ENCODE measurements at places on chromosomes 4 and X.

- no peaks in the 10 kb centered on the region for H3K36me3 ChIP-seq
- H3K27me3 ChIP-seq, result no peaks in the 10 kb centered on the region
- H3K27ac ChIP-seq, result no peak overlapping the region
- no peaks in the 10 kb centered on the region for H3K4me1 ChIP-seq
- no peak for DNase-seq
- no peak overlapping the region for H3K4me3 ChIP-seq
Observed at GRCh38 chr4:149923736-149924135, 108.1 kb upstream of the IQCM start.

DNA sequence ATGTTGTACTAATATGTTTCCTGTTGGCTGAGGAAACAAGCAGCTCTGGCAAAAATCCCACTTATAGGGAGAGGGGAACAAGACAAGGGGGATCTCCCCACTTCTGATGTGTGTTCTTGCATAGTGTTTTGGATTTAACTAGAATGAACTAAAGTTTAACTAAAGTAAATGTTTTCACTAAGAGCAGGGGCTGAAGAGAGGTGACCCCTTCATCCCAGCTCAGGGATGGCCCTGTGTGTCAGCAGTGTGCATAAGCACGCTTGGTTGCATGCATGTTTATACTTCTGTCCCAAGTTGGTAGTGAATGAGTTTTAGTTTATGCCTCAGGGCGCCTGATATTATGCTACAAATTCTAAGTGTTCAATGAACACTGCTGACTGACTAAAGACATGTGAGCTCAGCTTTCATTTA is 169.4 kb downstream of the MGST2 start:
- H3K4me1 ChIP-seq, result no peaks in the 10 kb centered on the region
- no peak overlapping the region for H3K4me3 ChIP-seq
- DNase-seq, result no peak
- no peaks in the 10 kb centered on the region for H3K27me3 ChIP-seq

GRCh38 chr4:144115519-144115918 is 25.0 kb downstream of the GYPA start:
- no peaks in the 10 kb centered on the region for H3K4me1 ChIP-seq
- no peak for DNase-seq
- no peaks in the 10 kb centered on the region for H3K27me3 ChIP-seq
- no peak overlapping the region for H3K4me3 ChIP-seq

DNA sequence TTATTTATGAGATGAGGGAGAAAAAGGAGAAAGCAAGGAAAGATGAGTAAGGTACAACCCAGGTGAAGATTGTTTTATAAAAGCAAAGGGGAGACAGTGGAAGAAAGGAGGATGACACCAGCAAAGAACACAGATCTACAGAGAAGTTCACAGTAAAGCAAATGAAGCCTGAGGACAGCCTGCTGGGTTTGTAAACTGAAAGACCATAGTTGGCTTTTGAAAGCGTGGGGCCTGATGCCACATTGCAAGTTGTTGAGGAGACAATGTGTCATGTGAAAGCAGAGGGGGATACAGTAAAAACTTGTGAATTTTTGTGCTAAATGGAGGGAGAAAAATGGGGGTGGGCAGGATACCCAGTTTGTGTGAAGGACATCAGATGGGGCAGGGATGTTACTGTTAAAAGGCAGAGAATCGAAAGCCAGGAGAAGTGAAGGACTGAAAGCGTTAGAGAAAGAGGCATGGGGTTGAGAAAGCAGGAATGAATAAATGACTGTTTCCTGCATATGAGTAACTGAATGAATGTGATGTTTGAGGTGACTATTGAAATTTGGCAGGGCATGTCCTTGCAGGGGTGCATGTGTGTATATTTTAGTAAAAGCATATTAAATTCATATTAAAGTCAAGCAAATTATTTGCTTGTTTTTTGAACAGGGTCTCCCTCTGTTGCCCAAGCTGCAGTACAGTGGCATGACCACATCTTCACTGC is 69.6 kb downstream of the SPRY1 start:
- no peaks in the 10 kb centered on the region for H3K27me3 ChIP-seq
- H3K36me3 ChIP-seq, result no peaks in the 10 kb centered on the region
- peaks cover 6% of the 10 kb centered on the region for H3K4me1 ChIP-seq
- no peak overlapping the region for H3K4me3 ChIP-seq

- H3K4me3 ChIP-seq, result no peak overlapping the region
- no peak for DNase-seq
- no peaks in the 10 kb centered on the region for H3K36me3 ChIP-seq
Observed at GRCh38 chr4:20106921-20107320, 144.8 kb upstream of the SLIT2 start.

DNA sequence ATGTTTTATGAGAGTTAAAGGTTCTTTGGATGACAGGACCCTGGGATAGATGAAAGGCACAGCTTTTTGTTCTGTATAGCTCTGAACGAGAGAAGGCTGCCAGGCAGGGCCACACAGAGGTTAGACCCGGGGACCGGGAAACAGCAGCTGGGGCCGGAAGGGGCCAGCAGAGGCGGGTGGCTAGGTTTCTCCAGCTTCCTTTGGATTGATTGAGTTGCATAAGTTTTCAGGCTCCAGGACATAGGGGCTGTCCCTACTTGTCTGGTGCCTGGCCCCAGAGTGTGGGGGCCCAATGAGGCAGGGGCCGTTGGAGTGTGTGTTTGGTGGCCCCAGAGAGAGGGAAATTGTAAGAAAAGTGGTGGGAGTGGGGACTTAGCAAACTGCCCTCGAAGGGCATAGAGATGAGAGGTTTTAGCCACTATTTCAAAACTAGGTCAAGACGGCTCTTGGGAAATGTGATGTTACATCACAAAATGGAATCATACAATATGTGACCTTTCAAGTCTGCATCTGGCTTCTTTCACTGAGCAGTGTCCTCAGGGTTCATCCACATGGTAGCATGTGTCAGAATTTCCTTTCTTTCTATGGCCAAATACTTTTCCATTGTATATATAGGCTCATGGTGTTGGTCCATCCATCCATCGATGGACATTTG is 3.7 kb downstream of the ZFP92 start:
- no peak overlapping the region for H3K27ac ChIP-seq
- no peak overlapping the region for H3K4me3 ChIP-seq
- H3K36me3 ChIP-seq, result no peaks in the 10 kb centered on the region
- H3K4me1 ChIP-seq, result no peaks in the 10 kb centered on the region
